HT-29 (cell line): ENCODE measurements at places on chromosomes 7 and 10.

GRCh38 chr7:106866298-106867281 is 1.5 kb downstream of the PIK3CG start:
- DNase-seq: no peak

GRCh38 chr7:19574131-19574530 is 134.7 kb downstream of the POLR1F start:
- DNase-seq: no peak

DNA sequence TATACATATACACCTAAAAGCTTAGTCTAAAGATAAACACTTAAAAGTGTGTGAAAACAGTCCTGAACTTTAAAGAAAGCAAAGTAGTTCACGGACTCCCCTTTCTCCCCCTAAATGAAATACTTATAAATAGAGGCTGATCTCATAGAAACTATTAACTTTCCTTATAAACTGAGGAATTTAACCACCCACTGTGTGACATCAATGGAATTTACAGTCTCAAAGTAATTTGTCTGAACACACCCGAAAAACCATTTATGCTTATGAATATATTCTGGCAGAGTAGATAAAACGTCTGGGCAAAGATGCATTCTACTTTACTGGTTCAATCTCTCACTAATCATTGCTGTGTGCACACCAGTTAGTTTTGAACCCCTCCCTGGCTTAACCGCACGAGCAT is 181.8 kb upstream of the DGKB start:
- DNase-seq: no peak

- peak; percentile 84 for DNase-seq
Observed at GRCh38 chr7:92133737-92134270, 473 bp downstream of the CYP51A1 start.

DNA sequence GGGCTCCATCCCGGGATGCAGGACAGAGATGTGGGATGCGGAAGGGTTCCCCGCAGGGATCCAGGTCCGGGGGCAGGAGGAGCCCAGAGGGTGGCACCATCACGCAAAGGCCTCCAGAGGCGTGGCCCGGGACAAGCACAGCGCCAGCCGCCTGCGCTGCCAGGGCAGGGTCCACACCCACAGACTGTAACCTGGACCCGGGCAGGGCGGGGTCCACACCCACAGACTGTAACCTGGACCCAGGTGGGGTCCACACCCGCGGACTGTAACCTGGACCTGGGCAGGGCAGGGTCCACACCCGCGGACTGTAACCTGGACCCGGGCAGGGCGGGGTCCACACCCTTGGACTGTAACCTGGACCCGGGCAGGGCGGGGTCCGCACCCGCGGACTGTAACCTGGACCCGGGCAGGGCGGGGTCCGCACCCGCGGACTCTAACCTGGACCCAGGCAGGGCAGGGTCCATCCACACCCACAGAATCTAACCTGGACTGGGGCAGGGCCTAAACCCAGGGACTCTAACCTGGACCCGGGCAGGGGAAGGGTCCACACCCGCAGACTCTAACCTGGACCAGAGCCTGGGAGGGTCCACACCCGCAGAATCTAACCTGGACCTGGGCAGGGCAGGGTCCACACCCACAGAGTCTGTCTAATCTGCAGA is 37.5 kb upstream of the SUN1 start:
- DNase-seq: no peak

DNA sequence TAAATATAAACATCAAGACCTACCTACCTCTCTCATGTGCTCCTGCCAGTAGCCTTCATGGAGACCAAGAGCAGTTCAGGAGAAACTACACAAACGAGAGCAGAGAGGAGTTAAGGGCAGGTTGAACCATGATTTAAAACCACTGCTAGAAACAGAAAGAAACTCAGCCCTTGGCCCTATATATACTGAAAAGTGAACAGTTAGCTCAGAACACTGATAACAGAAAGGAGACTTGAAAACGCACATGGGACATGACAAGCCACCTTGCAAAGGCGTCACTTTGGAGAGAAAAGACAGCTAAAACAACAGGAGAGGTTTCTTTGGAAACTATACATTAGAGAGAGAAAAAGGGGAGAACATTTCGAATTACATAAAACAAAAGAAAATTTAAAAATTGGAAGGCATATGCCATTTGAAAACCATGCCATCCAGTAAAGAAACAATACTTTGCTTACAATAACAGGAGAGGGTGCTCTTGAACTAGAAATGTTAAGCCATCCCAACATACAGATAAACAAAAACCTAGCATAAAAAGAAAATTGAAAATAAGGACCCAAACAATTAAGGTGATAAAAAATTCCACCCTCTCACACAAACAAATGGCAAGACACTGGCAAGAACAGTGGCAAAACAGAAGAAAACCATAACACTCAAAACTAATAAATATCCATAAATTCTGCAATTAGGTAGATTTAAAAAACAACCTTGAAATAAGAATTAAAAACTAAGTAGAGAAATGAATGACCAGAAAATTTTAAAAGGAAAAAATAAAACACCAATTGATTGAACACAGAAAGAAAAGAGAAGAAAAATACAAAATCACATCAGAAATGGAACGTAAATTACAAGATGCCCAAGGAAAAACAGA is 232.7 kb downstream of the IMMP2L start:
- DNase-seq: no peak

GRCh38 chr7:4683043-4683883 is 1.2 kb downstream of the FOXK1 start:
- DNase-seq: peak; percentile 31

GRCh38 chr7:29005829-29006228 is 47.7 kb upstream of the TRIL start:
- DNase-seq: peak; percentile 6

DNA sequence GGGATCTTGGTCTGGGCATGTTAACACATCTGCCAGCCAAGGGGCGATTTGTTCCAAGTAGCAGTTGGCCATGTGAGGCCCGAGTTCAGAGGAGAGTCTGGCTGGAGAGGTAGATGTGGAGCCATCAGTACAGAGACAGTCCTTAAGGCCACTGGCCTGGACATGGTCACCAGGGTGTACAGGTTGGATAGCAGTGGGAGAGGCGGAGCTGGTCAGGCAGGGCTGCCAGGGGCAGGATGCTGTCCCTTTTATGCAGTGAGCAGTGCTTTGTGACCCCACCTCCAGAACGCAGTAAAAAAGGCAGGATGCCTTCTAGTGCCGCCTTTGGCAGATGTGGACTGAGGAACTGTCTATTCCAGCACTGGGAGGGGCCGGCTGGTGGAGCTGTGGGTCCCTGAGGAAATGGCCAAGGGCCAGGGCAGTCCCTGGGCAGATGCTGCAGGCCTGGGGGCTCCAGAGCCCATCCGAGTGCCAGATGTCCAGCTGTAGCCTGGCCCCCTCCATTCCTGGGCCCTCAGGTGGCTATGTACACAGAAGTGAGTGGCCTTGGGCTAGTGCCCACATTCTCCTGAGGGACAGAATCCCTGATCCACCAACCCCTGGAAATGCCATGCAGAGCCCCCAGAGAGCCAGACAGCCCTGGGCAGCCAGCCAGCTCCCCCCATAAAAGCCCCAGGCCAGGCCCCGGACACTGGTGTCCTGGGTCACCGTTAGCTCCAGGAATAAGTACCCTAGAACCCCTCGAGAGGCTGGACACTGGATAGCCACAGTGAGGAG is 17.2 kb upstream of the MYL7 start:
- DNase-seq: no peak

DNA sequence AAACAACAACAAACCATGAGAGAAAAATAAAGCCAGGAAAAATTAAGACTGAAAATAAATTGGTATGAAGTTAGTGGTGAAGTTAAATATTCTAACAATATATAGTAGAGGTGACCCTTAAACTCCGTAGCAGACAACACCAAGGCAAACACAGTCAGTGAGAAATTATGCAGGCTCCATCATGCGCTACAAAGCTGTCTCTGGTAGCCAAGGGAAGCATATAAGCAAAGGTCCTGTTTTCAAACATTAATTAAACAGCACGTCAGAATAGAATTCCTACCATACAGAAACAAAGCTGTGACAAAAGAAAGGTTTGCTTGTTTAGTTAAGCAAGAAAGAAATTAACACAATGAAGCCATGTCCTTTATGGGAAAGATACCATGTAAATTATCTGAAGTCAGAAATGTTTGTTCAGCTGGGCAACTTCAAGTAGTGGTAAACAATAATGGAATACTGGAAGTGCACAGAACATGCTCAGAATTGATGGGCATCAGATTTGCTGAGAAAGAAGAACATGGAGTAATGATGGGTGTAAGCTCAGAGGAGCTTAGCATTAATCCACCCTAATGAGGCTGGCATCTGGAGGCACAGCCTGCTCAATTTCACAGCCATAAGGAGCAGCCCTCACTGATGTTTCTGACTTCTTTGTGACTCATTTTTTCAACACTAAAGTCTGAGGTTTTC is 75.7 kb downstream of the IGF2BP3 start:
- DNase-seq: no peak

DNA sequence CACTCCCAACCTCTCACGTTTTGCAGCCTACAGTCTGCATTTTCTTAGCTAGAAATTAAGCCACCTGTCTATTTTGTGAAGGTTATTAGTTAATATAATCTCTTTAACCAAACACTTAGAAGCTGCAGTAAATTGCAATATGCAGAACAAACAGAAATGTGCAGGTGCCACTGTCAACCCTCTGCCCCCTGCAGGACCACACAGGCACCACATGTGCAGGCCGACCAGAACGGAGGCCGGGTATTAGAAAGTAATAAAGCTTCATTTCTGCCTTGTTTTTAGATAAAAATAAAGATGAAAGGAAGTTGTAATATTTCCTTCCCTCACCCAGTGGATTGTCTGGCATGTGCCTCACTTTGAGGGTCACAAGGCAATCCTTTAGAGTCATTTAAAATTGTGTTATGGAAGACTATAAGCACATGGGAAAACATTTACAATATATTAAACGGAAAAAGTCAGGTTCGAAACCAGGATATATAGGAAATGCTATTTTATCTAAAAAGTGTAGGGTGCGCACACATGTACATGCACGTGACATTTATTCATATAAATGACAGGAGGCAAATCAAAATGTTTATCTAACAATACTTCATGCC is 158.2 kb downstream of the ARHGAP12 start:
- peak; percentile 56 for DNase-seq

GRCh38 chr10:77960829-77961329 is 34.3 kb upstream of the DLG5 start:
- DNase-seq: no peak

GRCh38 chr10:604716-605631 is 84.5 kb downstream of the DIP2C start:
- DNase-seq: no peak

- DNase-seq: no peak
Observed at GRCh38 chr7:157208571-157209413, 70.1 kb downstream of the UBE3C start.

- no peak for DNase-seq
Observed at GRCh38 chr10:111078505-111079185, 1.8 kb downstream of the ADRA2A start.

DNA sequence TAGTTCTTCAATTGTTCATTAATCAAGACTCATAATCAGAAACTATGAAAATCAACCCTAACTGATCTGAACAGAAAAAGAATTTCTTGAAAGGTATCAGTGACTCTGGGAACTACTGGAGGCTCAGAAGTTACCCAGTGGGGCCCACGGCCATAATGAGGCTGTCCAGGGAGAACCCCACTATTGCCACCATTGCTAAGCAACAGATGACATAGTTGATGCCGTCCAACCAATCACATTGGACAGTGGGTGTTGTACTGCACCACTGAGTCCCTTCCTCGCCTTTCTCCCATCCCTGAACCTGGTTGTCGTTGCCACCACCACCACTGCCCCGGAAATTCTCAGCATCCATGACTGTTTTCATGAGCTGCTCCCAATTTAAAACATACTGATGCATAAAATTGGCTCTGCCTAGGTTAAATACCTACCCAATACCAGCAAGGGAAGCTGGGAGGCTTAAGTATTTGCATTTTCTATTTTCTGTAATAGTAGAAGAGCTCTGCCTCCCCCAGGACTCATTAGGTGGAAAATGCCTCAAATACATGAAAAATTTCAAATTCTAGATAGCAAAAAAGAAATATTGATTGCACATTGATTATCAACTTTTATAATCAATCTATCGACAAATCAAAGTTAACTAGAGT is 26.7 kb upstream of the USP6NL start:
- DNase-seq: no peak

DNA sequence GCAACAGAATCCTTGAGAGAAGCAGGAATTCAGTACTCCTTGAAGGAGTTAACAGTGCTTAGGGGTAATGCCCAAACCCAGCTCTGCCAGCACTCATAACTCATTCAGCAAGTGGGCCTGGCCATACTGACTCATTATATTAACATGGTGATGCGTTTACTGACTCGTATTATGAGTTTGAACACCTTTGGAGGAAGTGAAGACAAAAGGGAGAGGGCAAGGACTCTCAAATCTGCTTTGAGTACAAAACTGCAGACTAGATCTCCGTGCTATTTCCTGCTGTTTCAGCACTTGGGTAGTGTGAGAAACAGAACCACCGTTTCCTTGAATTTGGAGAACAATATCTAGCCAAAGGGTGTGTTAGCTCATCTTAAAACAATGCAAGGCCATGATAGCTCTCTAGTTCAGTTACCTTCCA is 30.8 kb downstream of the SLC16A9 start:
- DNase-seq: no peak

DNA sequence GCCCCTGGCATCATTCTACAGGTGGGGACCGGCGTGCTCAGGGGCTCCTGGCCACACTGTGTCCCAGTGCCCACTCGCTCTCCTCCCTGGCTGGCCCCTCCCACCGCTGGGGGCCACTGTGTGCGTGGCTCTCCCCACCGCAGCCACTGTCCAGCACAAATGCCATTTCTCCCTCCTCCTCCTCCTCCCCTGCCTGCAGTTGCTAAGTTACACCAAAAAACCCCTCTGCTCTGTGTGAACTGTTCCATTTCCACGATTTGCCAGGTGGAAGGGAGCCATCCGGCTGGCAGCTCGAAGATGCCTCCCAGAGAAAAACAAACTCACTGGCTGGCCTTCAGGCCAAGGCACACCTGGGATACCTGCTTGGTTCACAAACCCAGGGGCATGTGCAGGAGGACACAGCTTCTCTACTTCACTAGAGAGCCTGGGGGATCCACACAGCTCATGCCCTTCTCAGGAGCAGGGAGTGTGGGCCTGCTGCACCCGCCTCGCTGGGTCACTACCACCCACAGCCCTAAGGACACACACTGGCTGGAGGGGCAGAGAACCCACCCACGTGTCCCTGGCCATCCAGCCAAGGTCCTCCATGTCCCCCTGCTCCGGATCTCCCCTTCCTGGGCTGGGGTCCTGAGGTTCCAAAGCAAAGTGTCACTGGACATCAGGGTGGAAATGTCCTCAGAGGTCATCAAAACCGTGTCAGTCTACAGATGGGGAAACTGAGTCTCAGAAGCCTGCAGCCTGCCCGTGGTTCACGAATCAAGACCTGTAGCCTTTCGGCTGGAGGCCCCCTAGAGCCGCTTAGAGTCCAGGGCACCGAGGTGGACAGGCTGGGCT is 1.7 kb downstream of the RASGEF1A start:
- no peak for DNase-seq
